ENCODE measurements at places on chromosomes 7 and 10.

DNA sequence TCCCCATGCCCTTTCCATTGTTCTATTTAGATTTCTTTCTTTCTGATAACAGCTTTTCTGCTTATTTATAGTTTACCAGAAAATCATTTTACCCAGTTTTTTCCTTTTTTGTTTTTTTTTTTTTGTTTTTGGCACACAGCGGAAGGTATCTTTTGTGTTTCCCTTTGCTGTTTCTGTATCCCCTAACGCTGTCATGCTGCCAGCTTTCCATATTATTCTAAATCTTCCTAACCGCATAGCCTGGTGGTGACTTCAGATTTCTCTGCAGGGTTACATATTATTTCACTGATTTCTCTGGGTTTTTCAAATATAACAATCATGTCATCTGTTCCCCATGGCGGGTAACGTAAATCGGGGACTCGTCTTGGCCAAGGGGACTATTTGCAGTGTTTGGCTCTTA is 4.0 kb upstream of the SLC29A4 start:
- DNase-seq, result no peak

- no peak for DNase-seq
These were observed 30.8 kb downstream of the ELAPOR2 start for GRCh38 chr7:87028636-87029035.

DNA sequence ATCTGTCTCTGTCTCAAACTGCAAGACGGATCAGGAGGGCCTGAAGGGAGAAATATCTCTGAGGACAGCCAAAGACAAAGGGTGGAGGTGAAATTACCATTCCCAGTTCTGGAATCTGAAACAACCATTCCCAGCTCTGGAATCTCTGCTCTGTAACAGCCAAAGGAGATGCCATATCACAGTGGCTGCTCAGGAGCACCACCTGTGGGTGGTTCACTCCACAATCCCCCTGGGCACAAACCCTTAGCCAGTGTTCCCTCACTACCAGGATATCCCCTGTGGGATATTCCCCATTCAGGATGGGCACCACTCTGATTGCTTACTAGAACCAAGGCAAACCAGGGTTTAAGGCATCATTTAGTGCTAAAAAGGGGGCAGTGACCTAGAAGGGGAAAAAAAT is 199.0 kb downstream of the HTR7 start:
- DNase-seq, result no peak

DNA sequence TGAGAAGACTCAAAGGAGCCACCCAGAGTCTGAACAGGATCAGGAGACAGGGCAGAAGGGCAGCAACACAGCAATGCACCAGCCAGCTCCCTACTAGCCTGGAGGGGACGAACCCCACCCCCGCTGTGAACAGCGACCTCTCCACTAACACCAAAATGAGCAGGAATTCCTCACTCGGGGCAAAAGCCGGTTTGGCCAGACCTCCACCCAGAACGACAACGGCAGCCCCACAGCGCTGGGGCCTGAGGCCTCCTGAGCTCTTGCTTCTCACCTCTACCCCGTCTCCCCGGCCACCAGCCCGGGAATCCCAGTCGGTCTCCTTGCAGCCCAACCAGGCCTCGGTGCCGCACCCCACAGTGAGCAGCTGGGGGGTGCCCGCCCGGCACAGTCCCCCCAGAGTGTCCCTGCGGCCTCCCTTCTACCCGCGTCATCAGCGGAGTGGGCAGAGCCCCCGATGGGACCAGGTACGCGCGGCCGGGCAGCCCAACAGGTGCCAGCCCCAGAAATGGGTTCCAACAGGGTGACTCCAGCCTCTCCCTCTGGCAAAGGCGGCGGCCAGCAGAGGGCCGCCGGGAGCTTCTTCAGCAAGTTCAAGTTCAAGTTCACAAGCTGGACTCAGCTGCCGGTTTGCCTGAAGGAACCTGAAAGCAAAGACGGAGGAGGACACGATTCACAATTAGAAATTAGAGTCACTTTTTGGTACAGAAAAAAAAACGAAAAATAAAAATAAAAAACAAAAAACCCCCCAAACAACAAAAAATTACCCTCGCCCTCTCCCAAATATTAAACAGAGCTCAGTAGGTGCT is 129.0 kb downstream of the MARCHF5 start:
- DNase-seq, result no peak

DNA sequence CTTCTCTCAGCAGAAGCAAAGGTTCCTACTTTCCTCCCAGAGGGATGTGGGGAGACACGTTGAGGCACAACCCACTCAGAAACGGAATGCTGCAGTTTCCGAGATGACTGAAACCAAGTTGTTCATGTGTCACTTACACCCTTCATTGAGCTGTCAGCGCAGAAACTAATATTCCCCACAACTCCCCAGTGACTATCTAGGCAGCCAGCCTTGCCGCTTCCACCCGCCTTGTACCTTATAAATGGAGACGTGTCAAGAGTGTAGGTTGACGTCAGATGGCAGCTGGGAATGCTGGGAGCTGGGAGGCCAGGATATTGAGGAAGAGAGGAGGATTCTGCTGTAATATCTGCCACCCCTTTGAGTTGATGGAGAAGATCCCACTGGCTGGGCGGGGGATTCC is 15.1 kb downstream of the GPR26 start:
- no peak for DNase-seq

DNA sequence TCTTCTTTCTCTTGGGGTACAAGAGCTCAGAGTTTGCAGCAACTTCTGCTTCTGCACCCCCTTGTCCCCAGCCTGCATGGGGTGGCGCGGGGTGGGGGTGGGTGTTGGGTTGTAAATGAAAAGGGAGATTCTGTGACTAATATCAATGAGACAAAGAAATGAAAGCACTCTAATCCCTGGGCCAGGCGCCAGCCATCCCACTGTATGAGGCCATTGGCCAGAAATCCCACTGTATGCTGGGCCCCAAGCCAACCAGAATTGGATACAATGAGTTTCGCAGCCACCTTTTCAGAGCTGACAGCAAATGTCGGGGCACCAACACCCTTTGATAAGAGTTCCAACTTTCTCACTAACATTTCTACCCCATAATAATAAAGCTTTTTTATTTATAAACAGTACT is 10.9 kb upstream of the PTN start:
- DNase-seq, result no peak

GRCh38 chr7:99599836-99600235 is 1.8 kb downstream of the TMEM225B start:
- DNase-seq, result no peak

DNA sequence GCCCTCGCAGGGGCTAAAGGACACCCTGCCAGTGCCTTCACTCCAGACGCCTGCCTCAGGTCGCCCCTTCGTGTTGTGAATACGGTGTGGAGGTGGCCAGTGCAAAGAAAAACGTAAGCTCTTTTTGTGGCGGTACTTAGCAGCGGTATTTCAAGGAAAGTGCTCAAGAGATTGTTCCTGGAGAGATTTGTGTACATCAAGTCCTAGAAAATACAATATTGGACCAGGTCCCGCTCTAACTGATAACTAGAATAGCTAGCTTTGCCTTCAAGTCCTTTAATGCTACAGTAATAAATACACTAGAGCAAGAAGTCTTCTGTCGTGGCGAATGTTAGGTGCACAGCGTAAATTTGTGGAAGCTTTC is 689 bp downstream of the PLCE1 start:
- no peak for DNase-seq

GRCh38 chr7:117217106-117218035 is 105.5 kb downstream of the WNT2 start:
- DNase-seq, result no peak

DNA sequence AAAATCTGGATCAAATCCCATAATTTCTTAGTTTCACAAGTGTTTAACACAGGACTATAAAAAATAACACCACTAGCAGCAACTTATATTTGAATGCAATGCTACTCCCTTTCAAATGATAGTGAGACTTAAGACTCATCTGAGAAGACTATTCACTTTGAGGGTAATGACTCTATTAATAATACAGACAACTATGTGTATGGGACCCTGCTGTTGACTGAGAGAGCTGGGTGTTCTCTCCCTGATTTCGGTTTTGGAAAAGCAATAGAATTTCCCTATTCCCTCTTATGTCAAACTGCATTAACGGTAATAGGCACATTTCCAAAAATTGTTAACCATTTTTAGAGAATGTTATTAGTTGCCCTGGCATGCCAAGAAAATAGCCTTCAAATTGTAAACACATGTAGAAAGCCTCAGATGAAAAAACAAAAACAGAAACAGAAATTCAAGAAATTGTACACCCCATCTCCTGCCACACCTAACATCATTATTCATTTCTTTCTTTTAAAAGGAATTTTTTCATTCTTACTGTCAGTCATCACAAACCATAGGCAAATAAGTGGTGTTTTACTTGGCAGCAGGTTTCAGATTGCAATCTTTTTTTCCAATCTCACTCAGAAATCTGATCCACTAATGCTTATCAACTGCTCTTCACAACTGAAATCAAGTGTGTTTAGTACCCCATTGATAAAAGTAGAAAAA is 153.7 kb downstream of the TFPI2 start:
- no peak for DNase-seq

- DNase-seq, result no peak
These were observed 33.4 kb downstream of the XPNPEP1 start for GRCh38 chr10:109889867-109890266.

DNA sequence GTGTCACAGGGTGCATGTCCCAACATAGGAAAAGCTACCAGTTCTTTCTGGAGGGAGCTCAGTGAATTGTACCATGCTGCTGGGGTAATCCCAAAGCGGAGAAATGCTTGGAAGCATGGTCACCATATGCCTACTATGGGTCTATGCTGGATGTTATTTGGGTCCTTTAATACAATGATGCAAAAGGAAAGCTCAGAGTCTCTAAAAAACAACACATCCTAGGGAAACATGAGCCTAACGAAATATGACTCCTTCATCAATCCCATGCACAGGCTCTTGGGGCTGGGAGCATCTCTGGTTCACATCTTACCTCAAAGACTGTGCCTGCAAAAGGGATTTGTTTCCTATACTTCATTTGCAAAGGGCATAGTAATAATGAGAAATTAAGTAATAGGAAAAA is 65.2 kb downstream of the CUBN start:
- DNase-seq, result no peak

GRCh38 chr10:101385866-101386658 is 32.1 kb downstream of the BTRC start:
- no peak for DNase-seq

DNA sequence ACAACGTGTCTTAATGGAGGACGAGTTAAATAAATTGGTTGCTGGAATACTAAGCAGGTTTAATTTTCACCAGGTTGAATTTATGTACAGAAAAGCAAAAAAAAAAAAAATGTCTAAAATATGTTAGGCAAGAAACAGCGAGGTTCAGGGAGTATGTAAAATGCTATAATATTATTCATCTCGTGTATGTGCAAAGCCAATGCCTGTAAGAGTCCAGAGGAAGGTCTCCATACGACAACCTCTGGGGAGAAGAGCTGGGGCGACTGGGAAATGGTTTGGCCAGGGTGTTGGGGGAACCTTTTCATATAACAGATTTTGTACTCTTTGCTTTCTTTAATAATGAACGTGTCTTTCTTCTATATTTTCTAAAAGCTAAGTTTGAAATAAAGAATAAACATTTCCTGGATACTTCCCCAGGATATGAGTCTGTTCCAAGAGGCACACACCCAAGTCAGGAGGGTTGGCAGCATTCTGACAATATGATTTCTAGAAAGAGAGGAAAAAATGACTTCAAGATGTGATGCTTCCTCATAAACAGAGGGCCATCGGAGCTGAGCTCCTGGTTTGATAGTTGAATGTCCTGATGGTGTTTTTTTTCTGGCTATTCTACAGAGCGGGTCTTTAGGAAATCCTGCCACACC is 208.6 kb upstream of the MGMT start:
- DNase-seq, result no peak

DNA sequence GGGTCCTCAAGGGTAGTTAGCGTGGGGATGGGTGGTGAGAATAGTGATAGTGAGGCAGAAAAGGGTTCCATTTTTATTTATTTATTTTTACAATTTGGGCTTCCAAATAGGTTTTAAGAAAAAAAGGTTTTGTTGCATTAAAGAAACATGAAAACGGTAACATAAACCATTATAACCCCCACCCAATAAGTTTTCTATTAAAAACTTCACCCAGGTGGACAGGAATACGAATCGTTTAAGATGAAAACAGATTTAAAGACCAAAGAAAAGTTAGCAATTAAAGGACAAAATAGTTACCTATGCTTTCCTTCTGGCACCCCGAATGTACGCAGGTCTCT is 78.7 kb downstream of the ZFAND4 start:
- no peak for DNase-seq

DNA sequence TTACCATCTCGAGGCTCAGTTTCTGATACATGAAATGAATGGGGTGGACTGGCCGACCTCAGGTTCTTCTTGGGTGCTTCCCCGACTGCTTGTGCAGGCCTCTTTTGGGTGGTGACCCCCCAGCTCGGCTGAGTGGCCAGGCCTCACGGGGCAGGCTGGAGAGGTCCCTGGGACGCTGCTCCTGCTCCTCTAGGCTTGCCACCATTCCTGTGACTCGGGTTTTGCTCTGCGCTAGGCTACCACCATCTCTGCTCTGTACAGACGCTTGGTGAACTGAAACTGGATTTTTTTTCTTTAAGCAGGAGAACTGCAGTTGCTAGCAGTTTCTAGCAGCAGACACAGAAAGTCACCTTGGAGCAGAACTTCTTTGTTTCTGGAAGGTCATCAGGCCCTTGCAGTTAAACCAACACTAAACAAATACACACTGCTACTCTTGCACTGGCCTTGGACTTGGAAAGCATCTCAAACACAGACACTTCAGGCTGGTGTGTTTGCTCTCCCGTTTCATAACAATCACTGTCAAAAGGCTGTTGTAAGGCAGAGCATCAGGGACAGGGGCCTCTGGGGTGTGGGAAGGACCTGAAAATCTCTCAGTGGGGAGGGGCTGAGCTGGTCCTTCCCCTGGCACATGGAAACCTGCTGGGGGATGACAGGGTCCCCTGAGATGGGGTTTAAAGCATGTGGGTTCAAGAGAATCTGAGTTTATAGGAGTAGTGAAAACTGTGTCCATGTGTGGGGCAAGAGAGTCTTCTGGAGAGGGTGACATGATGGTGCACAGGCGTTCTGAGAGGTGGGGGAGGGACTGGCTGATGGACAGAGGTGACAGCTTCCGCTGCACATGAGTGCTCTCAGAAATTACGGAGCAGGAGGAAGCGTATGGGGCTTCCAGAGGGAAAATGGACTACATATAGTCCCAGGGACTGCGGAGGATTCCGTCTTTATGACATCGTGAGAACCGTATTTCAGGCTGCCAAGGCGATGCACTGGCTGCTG is 35.0 kb upstream of the GIMAP8 start:
- no peak for DNase-seq

DNA sequence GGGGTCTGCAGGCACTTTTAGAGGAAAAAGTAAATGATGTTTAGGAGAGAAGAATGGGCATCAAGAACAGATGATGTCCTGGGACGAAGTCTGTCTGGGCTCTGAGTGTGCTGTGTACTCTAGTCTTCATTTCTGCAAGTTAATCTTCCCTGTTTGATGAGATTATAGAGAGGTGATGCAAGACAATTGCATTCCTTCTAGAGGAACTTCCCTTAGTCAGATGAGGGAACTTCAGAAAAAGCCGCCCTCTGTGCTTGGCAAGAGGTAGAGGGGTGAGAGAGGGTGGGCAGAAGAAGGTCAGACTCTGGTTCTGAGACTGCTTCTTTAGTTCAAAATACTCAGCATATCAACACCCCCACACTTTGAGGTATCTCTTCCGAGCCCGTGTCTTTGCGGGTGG is 797.9 kb downstream of the LRMDA start:
- no peak for DNase-seq

GRCh38 chr10:93198401-93199131 is 124.9 kb downstream of the CYP26A1 start:
- DNase-seq, result no peak

- no peak for DNase-seq
These were observed 530.2 kb downstream of the GATA3 start for GRCh38 chr10:8584666-8585065.
